Activated effector memory CD4-positive, alpha-beta T cell treated with Interleukin-2 at 50 U/mL for 16 hours (primary cell): ENCODE measurements at places on chromosomes 4 and X.

- no peak for DNase-seq
Observed at GRCh38 chrX:153638436-153639176, 8.4 kb upstream of the DUSP9 start.

GRCh38 chr4:157667836-157668235 lies 447.3 kb downstream of the GRIA2 start:
- DNase-seq: no peak

- DNase-seq: no peak
Observed at GRCh38 chr4:173247321-173247720, 78.7 kb downstream of the GALNT7 start.

- DNase-seq: no peak
Observed at GRCh38 chr4:78809928-78810835, 34.0 kb downstream of the BMP2K start.

DNA sequence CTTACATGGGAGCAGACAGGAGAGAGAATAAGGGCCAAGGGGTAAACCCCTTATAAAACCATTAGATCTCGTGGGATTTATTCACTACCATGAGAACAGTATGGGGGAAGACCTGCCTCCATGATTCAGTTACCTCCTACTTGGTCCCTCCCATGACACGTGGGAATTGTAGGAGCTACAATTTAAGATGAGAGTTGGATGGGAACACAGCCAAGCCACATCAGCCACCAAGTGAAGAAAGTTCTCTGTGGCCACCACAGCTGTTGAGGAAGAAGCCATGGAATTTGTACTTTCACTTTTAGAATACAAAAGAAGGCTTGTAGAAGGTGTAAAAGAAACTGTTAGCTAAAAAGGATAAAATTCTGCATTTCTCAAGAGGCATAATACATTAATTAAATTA lies 67.0 kb upstream of the CXorf51A start:
- DNase-seq: no peak

GRCh38 chr4:5503336-5503936 lies 204.9 kb downstream of the EVC2 start:
- no peak for DNase-seq

- DNase-seq: peak; percentile 50
Observed at GRCh38 chrX:101799387-101799786, 132.4 kb downstream of the ZMAT1 start.

DNA sequence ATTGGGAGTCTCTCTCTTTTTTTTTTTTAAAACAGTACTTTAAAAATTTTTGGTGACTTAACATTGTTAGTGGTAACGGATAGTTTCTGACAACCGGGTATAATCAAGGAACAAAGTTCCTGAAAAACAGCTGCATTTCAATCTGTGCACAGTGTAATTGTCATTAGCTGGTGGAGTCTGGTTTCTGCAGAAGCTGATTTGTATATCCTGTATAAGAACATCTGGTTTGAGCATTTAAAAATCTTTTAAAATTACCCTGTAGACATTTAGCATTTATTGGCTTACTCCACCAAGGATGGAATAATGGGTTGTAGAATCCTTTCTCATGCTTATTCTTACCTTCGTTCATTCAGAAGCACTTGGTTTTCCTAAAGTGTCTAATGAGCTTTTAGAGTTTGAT lies 11.2 kb downstream of the JADE1 start:
- no peak for DNase-seq

- DNase-seq: no peak
Observed at GRCh38 chr4:181176306-181176705, 1066.9 kb upstream of the TENM3 start.

DNA sequence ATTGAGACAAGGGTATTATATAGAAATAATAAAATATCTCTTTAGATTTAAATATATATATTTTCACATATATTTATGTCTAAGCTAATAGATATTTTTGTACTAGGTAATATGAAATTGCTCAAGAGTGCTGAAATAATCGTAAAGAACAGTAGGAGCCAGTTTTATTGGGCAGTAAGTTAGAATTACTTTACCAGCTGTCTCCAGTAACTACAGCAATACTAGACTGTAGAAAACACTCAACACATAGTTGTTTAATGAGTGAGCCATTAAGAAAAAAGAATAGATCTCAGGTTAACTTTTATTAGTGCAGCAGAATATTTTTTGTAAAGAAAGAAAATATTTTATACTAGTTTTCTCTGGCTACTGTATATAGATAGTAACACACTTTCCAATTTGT lies 715.2 kb downstream of the TRIML1 start:
- no peak for DNase-seq

DNA sequence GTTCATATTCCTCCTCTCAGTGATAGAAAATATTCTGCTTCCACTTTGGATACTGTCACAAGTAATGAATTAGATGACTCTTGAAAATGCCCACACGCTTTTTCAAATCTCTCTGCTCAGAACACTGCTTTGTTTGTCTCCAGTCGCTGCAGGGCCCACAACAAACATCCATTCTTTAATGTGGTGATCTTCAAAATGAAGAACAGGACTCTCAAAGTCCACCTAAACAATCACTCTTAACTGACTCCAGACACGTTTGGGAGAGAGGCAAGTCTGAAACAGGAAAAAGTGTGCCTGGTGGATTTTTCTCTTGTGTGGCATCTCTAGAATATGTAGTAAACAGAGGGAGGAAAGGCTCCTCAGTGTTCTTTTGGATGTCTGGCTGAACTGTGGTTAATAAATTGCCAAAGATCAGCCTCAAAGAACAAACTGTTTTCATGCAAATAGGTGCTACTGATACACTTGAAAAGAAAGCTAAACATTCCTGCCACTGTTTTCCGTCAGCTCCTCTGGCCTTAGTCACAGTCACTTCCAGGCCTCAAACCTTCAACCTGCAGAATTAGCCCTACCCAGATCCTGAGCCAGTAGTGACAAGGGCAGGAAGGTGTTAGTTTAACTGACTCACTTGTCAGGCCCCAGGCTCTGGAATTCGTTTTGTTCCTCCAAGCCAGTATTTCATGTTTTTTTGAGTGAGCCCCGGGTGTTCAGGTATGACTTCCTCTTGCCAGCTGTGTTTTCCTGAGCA lies 259.6 kb upstream of the GPC4 start:
- no peak for DNase-seq

DNA sequence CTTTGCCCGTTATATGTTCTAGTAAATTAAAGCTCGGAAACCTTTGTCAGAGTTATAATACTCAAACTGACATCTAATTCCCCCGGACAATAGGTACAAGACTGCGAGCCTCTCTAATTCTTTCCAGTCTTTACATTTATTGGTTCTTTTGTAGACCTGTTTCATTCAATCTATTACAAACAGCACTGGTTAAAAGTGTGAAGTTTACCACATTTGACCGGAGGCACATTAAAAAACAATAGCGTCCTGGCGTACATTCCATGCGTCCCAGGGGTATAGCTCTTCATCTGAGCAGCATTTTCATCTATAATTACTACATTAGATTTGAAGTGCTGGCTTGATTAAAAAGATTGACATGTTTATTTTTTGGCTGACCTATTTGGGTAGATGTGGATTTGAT lies 49.9 kb upstream of the TENM3 start:
- DNase-seq: no peak

DNA sequence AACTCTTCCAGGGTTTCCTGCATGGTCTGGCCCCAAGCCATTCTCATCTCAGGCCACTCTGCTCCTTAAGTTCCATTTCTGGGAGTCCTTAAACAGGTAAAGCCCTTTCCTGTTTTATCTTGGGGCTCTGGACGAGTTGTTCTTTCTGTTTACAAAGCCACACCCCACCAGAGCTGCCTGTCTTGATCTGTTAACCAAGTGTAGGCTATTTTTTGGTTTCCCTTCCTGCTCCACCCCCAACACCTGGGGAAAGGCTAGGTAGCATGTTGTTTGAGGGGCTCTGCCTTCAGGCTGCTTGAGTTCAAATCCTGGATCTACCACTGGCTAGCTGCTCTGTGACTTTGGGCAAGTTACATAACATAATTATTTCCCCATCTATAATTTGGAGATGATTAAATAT lies 40.0 kb downstream of the ERVMER34-1 start:
- no peak for DNase-seq

GRCh38 chr4:109185548-109185947 lies 116.9 kb downstream of the COL25A1 start:
- no peak for DNase-seq

DNA sequence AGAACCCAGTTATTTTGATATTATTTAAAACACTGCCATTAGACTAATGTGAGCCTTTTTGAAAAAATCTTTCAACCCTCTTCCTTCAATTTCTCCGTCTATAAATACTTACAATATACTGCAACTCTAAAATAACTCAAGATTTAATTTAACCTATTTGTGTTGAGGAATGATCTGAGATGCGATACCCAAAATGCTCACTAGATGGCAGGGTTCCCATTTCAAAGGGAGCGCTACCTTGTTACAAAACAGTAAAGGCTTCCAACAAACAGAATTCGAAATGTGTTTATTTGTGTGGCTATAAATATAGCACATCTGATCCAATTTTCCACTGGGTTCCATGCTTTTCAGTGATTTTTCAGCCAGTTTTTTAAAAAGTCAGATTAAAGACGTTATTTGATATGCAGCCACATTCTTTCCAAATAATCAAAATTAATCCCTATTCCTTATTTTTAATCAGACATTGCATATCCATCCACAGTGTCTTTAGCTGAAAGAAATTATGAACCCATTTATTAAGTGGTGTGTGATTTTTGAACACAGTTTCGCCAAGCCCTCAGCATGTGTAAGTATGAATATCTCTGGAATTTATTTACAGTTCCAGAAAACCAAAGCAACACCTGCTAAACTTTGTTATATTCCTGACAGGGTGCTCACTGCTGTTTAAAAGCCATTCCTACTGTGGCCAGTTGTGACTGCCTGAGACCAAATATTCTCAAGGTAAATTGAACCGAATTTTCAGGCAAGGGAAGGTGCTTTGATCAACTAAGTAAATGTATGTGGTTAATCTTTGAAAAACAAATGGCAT lies 668.0 kb upstream of the LCORL start:
- DNase-seq: no peak

GRCh38 chrX:137212078-137212632 lies 178.4 kb upstream of the GPR101 start:
- no peak for DNase-seq

DNA sequence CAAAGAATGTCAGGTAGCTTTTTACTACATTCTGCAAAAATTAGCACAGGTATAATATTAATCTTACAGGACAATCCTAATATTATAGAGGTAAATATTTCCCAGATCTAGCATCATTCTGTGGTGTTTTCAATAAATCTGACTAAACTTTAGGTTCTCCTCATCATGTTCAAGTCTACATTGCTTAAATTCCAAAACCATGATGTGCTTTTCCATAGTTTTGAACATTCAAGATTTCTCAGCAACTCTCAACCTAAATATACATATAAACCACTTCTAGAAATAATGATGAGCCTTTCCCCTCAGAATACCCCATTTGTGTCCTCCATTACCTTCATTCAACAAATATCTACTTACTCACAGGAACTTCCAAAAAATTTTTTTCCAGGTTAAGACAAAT lies 23.1 kb downstream of the EIF4E start:
- no peak for DNase-seq

- DNase-seq: no peak
Observed at GRCh38 chr4:118076958-118077766, 42.9 kb downstream of the NDST3 start.

- DNase-seq: no peak
Observed at GRCh38 chr4:25330905-25331808, 18.6 kb downstream of the ZCCHC4 start.

- DNase-seq: no peak
Observed at GRCh38 chr4:103201253-103201652, 3.1 kb upstream of the CENPE start.

- DNase-seq: no peak
Observed at GRCh38 chrX:71541210-71542022, 8.5 kb downstream of the OGT start.

DNA sequence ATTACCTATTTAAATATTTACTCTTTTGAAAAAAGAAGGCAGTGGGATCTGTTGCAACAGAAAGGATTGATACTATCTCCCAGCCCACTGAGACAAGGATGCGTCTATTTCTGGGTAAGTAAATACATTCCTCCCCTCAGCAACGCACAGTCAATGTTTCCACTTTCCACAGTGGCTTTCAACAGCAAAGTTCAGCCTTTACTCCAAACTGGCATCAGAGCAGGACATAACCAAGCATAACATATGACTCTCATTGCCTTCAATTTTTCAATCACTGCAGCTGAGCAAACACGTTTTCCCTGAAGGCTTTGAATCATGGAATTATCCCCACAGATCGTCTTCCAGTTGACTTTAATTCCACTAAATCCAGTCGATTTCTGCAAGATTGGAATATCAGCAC lies 160.3 kb upstream of the FRG1 start:
- DNase-seq: no peak

GRCh38 chr4:44984083-44984482 lies 257.7 kb upstream of the GNPDA2 start:
- DNase-seq: no peak

GRCh38 chr4:54840992-54841768 lies 183.4 kb downstream of the KIT start:
- no peak for DNase-seq

- DNase-seq: no peak
Observed at GRCh38 chr4:117623326-117623725, 411.0 kb upstream of the NDST3 start.

DNA sequence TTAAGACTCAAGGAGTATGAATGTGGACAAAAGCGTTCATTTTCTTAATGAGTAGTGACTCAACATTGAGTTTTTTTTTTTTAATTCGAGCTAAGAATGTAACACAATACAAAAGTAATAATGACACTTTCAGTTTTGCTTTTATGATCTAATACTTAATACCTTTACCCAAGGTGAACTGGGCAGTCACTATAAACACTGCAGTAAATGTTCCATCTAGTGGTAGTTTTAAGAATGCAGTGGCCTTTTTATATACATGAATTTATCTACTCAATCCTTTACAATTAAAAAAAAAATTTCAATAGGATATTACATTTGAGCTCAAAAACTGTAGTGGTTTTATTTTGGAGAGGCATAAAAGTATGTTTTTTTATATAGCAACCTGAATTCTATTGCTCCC lies 33.9 kb downstream of the PDK3 start:
- DNase-seq: no peak

DNA sequence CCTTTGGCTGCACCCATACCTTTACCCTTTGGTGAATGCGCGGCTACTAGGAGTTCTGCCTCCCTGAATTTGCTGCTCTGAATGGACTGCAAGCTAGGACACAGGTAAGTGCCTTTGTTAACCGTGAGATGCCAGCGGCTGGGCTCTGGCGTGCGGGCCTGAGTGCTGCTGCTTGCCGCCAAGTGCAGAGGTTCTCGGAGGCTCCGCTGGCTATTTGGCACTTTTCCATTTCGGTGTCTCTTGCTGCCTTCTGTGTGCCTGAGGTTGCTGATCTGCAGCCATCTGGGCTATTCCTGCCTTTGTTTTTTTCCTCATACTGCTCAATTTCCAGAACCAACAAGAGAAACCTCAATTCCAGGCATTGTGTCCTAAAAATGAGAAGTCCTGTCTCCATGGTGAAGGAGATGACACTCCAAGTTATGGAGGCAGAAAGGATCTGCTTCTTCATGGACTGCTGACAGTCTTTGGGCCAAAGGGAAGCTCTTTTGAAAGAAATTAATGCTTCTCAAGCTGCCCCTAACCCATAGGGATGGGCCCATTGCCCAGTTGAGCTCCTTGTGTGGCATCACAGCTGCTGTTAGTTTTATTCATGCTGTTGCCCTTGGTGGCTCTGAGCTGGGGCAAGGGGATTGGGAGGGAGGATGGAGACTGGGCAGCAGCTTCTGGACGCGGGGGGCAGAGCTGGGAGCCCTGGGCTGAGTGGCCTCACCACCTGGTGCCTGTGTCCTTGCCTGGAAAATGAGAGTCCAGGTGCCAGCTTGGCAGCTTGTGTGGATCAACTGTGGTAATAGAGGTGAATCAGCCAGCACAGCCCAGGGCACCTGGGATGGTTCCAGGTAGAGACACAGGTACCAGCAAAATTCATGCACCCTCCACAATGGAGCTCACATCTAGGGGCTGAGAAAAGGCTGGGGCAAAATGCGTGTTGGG lies 3.8 kb upstream of the TBC1D14 start:
- no peak for DNase-seq
